NB4 (cell line): ENCODE measurements at places on chromosomes 2 and 18.

- no peak for DNase-seq
Measured at GRCh38 chr18:30208546-30208945, 834.0 kb downstream of the DSC3 start.

- no peak for DNase-seq
Measured at GRCh38 chr2:100394111-100394641, 23.3 kb downstream of the CHST10 start.

DNA sequence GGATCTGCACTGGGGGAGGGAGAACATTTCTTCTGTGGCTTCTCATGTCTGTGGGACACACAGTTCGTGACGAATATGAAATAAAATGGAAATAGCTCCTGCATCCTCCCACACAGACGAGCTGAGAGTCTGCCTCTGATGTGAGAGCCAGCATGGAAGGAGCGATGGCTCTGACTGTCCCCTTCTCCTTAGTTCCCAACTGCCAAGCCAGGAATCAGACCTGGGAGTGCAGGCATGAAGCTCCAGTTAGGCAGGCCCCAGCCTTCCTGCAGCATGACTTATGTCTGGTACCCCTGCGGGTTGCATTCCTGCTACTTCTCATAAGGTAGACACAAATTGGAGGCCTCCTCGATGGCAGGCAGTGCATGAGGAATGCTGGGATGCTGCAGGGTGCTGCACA is 56.2 kb downstream of the PRKCE start:
- DNase-seq = no peak

GRCh38 chr2:217206016-217206725 is 346.3 kb upstream of the TNP1 start:
- DNase-seq = no peak

DNA sequence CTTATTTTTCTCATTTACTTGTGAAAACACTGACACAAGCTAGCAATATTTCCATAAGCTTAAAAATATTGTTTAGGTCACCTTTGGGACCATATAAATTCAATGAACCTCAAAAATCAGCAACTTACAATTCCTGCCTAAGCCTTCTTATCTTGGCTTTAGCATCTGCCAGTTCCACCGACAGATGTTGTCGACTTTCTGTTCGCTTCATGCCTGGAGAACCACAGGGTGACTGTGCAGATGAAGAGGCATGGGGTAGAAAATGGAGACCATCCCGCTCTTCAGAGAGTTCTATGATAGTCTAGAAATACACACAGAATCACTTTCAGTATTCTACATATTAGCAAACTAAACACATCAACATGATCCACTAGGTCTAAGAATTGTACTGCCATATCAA is 64.2 kb downstream of the CCDC88A start:
- no peak for DNase-seq

- no peak for DNase-seq
Measured at GRCh38 chr2:217741381-217741955, 261.3 kb downstream of the TNS1 start.

- DNase-seq = no peak
Measured at GRCh38 chr2:122001441-122001874, 246.0 kb downstream of the TSN start.

- no peak for DNase-seq
Measured at GRCh38 chr2:184032983-184033382, 565.3 kb upstream of the ZNF804A start.

GRCh38 chr2:71072492-71072891 is 4.0 kb downstream of the NAGK start:
- DNase-seq = no peak

- DNase-seq = no peak
Measured at GRCh38 chr2:113083296-113083695, 15.5 kb downstream of the IL1F10 start.

- no peak for DNase-seq
Measured at GRCh38 chr2:236307641-236308040, 43.4 kb upstream of the ASB18 start.

DNA sequence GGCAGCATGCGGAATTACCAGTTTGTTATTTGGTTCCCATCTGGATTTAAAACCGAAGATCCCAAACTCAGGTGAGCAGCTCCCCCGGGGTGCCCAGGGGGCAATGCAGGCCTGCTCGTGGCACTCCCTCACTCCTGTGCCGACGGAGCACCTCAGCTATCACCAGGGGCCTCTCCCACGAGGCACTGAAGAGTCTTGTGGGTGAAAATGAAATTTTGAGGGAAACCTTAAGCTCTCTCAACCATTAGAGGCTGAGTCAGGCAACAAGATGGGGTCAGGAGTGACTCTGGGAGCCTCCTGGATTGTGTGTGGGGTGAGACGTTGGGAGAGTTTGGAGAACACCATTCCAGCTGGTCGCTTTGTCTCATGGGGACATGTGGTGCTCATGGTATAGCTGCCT is 189.0 kb downstream of the PRKCE start:
- no peak for DNase-seq

GRCh38 chr2:24262421-24262970 is 87.6 kb downstream of the FAM228A start:
- DNase-seq = no peak

GRCh38 chr18:76507830-76508385 is 12.9 kb upstream of the ZNF516 start:
- DNase-seq = no peak
